Naive thymus-derived CD4-positive, alpha-beta T cell (primary cell): ENCODE measurements at places on chromosomes 1 and 21. TPM values are rescaled to one million over a fixed set of nuclear protein-coding genes. Genes with fewer than 3 reads are reported as not detected.

Gene PPFIA4
- not detected for polyA plus RNA-seq

Gene MIXL1
- not detected for polyA plus RNA-seq

Gene ETNK2
- polyA plus RNA-seq = 3.2 TPM

Gene PADI2
- not detected for polyA plus RNA-seq

Gene VASH2
- polyA plus RNA-seq = not detected

Gene INTS7
- polyA plus RNA-seq = 9.9 TPM

Gene CHIA
- not detected for polyA plus RNA-seq

Gene MATN1
- not detected for polyA plus RNA-seq

DNA sequence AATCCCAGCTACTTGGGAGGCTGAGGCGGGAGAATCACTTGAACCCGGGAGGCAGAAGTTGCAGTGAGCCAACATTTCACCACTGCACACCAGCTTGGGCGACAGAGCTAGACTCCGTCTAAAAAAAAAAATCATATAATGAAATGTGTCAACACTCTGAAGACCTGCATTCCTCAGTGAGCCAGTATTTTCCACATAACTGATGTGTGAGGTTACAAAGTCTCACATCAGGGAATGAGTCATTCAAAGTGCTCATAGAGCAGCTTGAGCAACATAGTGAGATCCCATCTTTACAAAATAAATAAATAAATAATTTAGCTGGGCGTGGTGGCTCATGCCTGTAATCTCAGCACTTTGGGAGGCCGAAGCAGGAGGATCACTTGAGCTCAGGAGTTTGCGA is 65.5 kb downstream of the CASZ1 start:
- no peak for DNase-seq

DNA sequence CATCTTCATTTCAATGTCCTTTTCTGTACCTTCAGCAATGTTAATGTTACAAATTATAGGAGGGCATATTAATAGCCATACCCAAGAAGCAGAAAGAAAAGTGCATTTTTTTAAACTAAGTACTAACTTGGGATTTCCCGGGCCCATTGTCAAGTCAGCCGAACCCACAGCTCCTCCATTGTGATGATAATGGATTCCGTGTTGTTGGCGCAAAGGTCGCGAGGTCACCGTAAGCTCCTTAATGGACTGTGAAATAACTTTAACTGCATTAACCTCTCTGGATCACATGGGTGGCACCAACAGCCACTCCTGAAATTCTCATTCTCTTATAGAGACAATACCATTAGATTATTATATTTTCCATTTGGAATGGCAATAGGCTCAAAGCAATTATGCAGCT is 250.6 kb upstream of the RRP15 start:
- DNase-seq = no peak

GRCh38 chr1:220680085-220680687 is 10.0 kb upstream of the C1orf115 start:
- no peak for DNase-seq

GRCh38 chr1:53631622-53632310 is 107.2 kb downstream of the GLIS1 start:
- no peak for DNase-seq

- no peak for DNase-seq
Observed at GRCh38 chr1:180265201-180265600, 35.1 kb downstream of the LHX4 start.

GRCh38 chr1:91501971-91502671 is 1.5 kb downstream of the CDC7 start:
- DNase-seq = no peak

GRCh38 chr1:56153276-56153675 is 426.1 kb downstream of the PLPP3 start:
- no peak for DNase-seq

DNA sequence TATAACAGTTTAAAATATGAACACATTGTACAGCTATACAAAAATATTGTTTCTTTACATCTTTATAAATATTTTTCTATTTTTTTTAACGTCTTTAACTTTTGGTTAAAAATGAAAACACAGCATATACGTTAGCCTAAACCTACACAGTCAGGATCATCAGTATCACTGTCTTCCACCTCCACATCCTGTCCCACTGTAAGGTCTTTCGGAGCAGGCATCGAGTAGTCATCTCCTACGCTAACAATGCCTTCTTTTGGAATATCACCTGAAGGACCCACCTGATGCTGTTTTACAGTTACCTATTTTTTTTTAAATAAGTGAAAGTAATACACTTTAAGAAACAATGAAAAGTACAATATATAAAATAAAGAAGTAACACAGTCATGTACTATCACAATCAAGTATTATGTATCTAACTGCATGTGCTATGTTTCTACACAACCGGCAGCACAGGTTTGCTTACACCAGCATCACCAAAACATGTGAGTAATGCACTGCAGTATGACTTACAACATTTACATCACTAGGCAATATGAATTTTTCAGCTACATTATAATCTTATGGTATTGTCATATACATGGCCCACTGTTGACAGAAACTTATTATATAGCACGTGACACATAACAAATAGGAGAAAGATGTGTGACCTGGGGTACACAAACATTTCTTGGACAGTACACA is 254.4 kb downstream of the AKT3 start:
- DNase-seq = no peak

DNA sequence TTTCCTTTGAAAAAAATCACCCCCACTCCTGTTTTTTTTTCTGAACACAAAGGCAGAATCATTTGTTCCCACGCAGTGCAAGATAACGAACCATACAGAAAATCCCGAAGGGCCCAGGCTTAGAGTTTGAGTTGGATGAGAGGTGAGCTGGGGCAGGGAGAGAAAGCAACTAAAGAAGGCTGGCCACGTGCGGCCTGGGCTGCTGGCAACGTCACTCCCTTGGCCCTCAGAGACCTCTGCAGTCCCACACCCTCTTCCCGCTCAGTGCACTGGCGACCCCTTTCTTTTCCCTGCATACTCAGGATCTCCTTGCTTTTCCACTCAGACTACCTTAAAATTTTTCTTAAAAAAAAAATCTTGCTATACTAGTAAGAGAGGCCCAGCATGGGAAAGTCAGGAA is 28.2 kb upstream of the CRNN start:
- DNase-seq = no peak

GRCh38 chr1:230708631-230709580 is 5.0 kb downstream of the AGT start:
- no peak for DNase-seq
